ENCODE measurements at places on chromosomes 6 and 20. TPM values are rescaled to one million over a fixed set of nuclear protein-coding genes. Genes with fewer than 3 reads are reported as not detected.

Gene BPIFB1
- not detected for total RNA-seq

Gene SERINC1
- 26.0 TPM for total RNA-seq

- DNase-seq, result no peak
Measured at GRCh38 chr20:63431944-63432343, 40.5 kb downstream of the KCNQ2 start.

DNA sequence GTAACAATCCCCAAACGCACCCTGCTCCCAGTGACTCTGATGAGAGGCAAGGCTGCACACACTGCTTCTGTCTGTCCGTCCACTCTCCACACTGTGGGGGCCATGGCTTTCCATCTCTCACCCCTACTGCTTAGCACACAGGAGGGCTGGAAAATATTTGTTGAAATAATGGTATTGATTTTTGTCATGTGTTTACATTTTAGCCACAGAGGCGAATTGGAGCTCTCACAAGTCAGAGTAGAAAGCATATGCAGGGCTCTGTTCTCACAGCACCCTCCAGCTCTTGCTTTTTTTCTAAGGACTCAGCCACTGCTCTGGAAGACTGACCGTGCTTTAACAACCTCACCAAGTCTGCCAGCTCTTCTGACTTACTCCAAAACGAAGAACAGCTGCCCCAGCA, 273.8 kb downstream of the GMDS start:
- no peak for DNase-seq

Gene BFSP1
- total RNA-seq, result not detected

- peak; percentile 91 for DNase-seq
Measured at GRCh38 chr20:362271-363254, 15.7 kb downstream of the NRSN2 start.

Gene GPX5
- total RNA-seq, result not detected

DNA sequence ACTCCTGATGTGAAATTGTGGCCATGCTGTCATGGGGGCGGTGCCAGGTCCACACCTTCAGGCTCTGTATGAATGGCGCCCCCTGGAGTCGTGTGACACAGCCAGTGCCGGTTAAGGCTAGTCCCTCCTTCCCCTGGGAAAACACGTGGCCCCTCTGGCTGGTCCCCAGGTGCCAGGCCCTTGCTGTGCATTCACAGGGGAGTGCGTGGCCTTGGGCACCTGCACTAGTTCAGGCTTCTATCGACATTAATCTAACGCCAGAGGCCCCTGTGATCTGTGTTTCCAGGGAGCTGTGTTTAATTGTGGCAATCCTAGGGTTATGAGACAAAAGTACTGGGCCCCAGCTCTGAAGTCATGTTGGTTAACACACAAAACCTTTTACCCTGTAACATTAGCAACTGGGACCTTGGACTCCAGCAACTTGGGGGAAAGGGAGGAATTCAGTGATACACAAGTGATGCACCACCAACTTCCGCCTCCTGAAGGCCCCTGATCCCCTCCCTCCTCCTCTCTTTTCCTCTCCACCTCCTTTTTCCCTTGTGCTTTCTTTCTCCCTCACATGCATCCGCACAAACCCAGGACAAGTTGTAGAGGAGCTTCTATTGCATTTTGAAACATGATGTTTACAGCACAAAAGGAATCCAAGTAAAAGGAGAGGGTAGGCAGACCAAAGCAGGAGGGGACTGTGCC, 74.0 kb downstream of the SSR1 start:
- peak; percentile 93 for DNase-seq

GRCh38 chr6:36149476-36149875, 19.2 kb downstream of the MAPK13 start:
- DNase-seq, result no peak

Gene EIF2S2
- total RNA-seq, result 130 TPM

Gene SCGN
- not detected for total RNA-seq

- DNase-seq, result peak; percentile 9
Measured at GRCh38 chr6:110514818-110515217, 38.4 kb upstream of the SLC22A16 start.

GRCh38 chr6:134389658-134390057, 71.7 kb upstream of the SGK1 start:
- DNase-seq, result no peak

GRCh38 chr20:60213126-60213893, 255.1 kb downstream of the CDH26 start:
- no peak for DNase-seq

DNA sequence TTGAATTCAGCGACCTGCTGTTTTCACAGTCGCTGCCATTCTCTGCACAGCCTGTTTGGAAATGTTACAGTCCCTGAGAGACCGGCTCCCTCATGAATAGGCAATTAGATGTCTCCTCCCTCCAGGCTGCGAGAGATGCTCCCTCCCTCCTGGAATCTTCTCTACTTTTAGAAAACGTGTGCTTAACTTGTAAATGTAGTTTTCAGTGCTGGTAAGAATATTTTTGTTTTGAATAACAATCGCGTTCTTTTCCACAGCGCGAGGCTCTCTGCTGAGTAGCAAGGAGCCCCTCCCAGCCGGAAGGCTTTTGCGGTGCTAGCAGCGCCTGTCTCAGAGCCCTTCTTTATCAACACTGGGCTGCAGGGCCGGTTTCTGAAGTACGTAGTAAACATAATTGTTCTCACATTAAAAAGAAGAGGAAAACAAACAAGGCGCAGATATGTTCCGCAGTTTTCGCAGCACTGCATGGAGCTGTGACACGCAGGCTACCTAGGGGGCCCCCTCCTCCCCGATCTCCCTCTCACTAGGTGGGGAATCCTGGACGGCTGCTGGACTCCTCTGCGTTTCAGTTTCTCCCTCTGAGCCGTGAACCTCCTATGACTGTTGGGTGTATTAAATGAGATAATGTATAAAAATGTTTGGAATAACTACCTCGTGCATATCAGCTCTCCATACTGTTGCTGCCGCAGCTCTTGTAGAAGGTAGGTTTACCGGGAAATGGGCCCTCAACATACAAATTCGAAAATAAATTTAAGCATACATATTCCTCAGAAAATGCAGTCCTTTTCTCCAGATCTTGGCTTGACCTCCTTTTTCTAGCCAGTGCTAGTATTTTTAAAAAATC, 79.0 kb upstream of the SPACA1 start:
- peak; percentile 58 for DNase-seq

Gene SLC32A1
- total RNA-seq, result not detected

Gene ABHD16A
- 32.7 TPM for total RNA-seq

- no peak for DNase-seq
Measured at GRCh38 chr6:157645201-157645795, 177.7 kb upstream of the SNX9 start.

Gene PRSS35
- total RNA-seq, result not detected

Gene CEP85L
- total RNA-seq, result 15.4 TPM

Gene SLC16A10
- total RNA-seq, result not detected

DNA sequence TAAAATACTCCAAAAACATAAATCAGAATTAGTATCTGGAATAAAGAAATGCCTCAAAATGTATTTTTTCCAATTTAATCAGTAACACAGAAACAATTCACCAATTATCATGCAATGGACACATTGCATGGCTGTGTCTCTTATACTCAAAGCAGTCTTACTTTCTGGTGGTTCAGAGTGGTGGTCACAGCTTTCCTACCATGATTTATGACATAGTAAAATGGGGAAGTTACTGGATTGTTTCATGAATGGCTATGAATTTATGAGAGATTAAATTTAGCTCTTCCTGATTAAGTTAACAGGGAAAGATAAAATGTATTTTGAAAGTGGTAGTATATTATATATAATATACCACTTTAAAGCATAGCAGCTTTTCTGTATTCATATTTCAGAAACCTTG, 331.5 kb upstream of the MAP3K7 start:
- no peak for DNase-seq

GRCh38 chr20:50392138-50392866, 117.9 kb upstream of the PTPN1 start:
- DNase-seq, result no peak

DNA sequence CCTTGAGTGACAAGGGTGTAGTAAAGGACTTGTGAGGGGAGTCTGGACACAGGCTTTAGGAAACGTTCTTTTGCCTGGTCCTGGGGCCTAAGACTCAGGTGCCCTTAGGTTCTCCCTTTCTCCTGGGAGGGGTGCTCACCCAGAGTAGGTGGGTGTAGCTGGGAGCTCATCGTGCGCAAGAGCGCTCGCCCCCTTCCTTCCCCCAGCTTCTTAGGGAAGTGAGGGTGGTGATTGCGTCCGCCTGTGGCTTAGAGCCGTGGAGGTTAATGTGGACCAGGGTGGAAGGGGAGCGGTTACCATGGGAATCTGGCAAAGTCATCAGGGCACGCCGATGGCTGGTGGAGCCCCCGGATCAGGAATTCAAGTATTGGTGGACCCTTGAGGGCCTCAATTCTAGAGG, 3.3 kb upstream of the AARS2 start:
- DNase-seq, result no peak

Gene CYP39A1
- 22.6 TPM for total RNA-seq

DNA sequence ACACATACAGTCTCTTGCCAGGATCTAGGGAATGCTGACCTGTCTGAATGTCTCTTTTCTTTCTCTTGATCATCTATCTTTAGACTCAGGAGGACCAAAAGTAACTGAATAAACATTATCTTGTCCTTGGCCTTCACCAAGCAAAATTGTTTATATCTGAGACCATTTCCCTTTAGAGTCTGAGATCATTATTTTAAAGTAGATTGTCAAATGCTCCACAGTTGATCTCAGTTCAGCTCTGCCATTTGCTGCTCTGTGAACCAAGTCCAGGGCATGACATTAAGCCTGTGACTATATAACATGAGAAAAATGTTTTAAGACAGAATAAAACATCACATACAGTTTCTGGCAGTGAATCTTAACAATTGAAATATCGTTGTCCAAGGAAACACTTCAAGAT, 148.3 kb upstream of the NRSN1 start:
- no peak for DNase-seq

DNA sequence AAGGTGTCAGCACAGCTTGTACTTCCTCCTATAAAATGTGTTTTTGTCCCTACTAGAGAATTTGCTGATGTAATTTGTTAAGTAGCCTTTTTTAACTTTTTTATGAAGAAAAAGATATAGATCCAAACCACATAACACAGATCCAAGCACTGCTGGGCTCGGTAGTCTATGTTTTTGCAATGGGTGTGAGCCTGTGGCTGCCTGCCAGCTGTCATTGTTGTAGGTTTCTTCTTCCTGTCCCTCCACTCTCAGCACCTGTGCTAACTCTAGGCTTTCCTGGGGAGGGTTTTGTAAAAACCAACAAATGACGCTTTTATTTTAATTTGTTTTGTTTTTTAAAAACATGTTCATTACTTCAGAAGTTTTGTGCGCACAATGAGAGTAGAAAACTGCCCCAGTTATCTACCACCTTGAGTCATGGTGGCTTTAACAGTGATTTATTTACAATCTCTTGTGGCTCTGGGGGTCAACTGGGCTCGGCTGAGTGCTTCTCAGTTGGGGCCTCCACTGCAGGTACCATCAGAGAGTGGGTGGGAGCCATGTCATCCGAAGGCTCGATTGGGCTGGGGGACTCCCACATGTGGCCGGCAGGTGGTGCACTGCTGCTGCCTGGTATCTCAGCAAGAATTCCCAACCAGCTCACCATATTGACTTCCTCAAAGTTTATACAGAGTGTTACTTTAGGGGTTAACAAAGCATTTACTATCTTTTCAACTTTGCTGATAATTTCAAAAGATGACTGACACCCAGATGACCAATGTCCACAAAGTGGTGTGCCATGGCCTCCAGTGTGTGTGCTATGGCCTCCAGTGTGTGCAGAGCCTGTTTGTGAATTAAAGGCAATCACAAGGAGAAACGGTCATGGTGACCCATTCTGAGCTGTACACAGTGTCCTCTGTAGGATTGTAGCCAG, 3.0 kb upstream of the CCR6 start:
- DNase-seq, result peak; percentile 69

GRCh38 chr6:1053586-1053985, 258.3 kb upstream of the FOXQ1 start:
- no peak for DNase-seq

Gene ASIP
- 0.82 TPM for total RNA-seq

DNA sequence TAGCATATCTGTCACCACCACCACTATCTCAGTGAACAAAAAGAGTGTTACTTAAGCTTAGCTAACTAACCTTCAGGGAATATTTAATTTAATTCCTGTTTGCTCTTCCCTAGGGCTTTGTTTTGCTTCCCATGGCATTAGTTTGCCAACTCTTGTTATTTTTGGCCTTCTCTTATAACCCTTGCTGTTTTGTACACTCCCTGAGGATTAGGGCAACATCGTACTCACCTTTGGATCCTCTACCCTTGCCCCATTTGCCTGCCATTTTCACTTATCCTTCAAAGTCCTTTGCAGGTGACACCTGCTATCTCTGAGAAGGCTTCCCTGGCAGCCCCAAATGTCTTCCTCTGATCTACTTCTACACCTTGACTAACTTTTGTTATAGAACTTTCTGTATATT, 23.7 kb downstream of the ACOT13 start:
- no peak for DNase-seq

Gene RING1
- 42.7 TPM for total RNA-seq
